ENCODE measurements at places on chromosomes 1 and 21.
A peak's percentile ranks its signal among the peaks of the same experiment; 100 is the strongest.

- DNase-seq = no peak
Measured at GRCh38 chr1:86184426-86184825, 27.9 kb upstream of the COL24A1 start.

- no peak for DNase-seq
Measured at GRCh38 chr1:44590475-44590874, 83.8 kb downstream of the TMEM53 start.

GRCh38 chr1:54681358-54681757 lies 34.3 kb upstream of the TTC4 start:
- DNase-seq = no peak

DNA sequence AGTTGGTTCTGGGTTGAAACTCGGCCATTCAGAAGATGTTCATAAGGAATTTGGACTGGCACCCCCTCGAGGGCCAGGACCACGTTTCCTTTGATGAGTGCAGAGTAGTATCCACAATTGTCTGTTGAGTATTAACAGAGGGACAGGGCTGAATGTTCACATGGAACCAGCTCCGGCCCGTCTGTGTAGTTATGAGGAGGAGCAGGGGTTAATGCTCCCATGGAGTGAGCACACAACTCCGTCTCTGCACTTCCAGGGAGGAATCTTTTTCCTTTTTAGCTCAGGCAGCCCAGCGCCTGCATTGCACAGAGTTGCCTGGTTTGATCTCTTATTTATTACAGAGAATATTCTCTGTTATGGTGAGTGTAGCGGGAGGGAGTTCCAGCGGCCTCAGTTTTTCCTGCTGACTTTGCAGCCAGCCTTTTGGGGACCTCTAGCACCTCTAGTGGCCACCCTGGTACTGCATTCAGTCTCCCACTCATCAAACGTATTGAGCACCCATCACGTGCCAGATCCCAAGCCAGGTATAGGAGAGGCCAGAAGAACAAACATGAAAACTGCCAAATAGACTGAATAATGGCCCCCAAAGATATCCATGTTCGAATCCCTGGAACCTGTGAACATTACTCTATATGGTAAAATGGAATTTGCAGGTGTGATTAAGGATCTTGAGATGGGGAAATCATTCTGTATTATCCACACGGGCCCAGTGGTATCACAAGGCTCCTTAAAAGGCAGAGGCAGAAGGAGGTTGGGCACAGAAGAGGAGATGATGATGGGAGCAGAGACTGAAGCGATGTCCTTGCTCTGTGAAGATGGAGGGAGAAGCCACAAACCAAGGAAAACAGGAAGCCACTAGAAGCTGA lies 167.7 kb upstream of the CSF3R start:
- no peak for DNase-seq

GRCh38 chr1:147849098-147849895 lies 53.3 kb upstream of the GJA8 start:
- no peak for DNase-seq

DNA sequence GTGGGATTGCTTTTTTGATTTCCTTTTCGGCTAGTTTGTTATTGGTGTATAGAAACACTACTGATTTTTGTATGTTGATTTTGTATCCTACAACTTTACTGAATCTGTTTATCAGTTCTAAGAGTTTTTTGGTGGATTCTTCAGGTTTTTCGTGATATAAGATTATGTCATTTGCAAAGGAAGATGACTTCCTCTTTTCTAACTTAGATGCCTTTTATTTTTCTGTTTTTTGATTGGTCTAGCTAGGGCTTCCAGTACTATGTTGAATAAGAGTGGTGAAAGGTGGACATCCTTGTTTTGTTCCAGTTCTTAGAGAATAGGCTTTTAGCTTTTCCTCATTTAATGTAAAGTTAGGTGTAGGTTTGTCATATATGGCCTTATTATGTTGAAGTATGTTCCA lies 13.1 kb upstream of the NHLH2 start:
- no peak for DNase-seq

GRCh38 chr21:20627594-20627993 lies 370.6 kb upstream of the NCAM2 start:
- no peak for DNase-seq

GRCh38 chr1:18513995-18514394 lies 33.3 kb downstream of the KLHDC7A start:
- DNase-seq = no peak

DNA sequence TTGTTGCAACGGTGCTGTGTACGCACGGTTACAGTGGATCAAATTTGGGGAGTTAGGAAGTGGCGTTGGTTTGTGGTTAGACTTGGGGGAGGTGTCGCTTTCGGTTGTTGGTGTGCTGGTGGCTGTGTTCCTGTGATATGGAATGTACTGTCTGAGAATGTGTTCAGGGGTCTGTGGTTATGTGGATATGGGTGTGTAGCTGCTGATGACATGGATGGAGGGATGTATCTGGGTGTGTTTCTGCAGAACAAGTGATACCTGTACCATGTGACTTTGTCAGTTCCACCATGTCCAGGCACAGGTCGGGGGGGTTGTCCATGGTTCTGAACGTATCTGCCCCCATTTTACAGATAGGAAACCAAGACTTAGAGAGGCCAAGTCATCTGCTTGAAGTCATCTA lies 22.7 kb downstream of the PAX7 start:
- DNase-seq = no peak

DNA sequence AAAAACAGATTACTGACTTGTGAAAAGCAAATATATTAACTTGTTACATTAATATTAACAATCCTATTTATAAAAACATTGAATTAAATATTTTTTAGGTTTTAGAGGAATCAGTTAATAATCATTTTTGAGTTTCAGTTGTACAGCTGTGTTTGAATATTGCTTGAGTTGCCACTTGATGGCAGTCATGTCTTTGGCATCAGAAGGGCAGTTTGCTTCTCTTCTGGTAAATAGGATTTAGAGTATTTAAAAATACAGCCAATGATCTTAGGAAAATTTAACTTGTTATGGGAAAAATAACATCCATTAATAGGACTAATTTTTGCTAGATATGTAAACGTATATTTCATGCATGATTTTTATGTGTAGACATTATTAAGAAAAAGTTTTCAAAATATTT lies 234.1 kb downstream of the NCAM2 start:
- DNase-seq = no peak

DNA sequence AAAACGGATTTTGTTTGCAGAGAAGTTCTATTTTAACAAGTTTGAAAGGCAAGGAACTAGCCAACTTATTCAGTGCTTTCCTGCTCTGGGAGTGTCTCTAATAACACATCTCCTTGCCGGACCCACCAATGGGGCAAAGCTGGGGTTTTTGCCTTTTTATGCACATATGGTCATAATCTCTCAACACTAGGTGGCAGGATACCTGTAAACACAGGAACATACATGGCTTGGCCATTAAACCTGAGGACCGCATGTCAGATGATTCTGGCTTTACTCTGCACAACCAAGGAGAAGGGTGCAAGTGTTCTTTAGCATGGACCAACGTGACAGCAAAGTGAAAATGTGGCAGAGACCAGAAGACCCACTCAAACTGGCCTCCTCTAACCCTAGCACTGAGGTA lies 4.9 kb downstream of the TMEM9 start:
- peak; percentile 10 for DNase-seq

Measured in DMS 273 treated with DMSO at 0.1 percent for 48 hours (cell line).